Epithelial cell of alveolus of lung (primary cell): ENCODE measurements at places on chromosomes 4 and X. TPM values are rescaled to one million over a fixed set of nuclear protein-coding genes. Genes with fewer than 3 reads are reported as not detected.

PABPC1L2B gene
- not detected in 2 replicates for total RNA-seq

ARX gene
- total RNA-seq, result not detected in 2 replicates

ADH1A gene
- not detected in 2 replicates for total RNA-seq

DHRSX gene
- 41.9 and 50.1 TPM in 2 replicates for total RNA-seq

AADAT gene
- total RNA-seq, result 7.5 TPM in 2 replicates

SHROOM4 gene
- total RNA-seq, result 0.72 and 3.1 TPM in 2 replicates

SMR3B gene
- total RNA-seq, result not detected in 2 replicates

PAGE2 gene
- total RNA-seq, result not detected in 2 replicates

MAGEA12 gene
- total RNA-seq, result not detected in 2 replicates

PPID gene
- total RNA-seq, result 23.8 and 30.2 TPM in 2 replicates

PNMA5 gene
- not detected in 2 replicates for total RNA-seq

IL2RG gene
- total RNA-seq, result not detected in 2 replicates

SPIN2A gene
- total RNA-seq, result 0.16 and 0.52 TPM in 2 replicates

NOCT gene
- 6.8 and 19.0 TPM in 2 replicates for total RNA-seq

ACSL4 gene
- 89.1 and 124 TPM in 2 replicates for total RNA-seq

GAB3 gene
- total RNA-seq, result 0.40 and 1.9 TPM in 2 replicates

ADH7 gene
- total RNA-seq, result not detected in 2 replicates

GRID2 gene
- total RNA-seq, result under 0.01 and 0.08 TPM in 2 replicates

ATOH1 gene
- total RNA-seq, result not detected in 2 replicates

PHEX gene
- under 0.01 and 0.56 TPM in 2 replicates for total RNA-seq

MANBA gene
- total RNA-seq, result 19.6 and 25.3 TPM in 2 replicates

MAGEB1 gene
- not detected in 2 replicates for total RNA-seq

ENPEP gene
- 0.13 and 0.64 TPM in 2 replicates for total RNA-seq

P2RY4 gene
- total RNA-seq, result 0.13 TPM in 1 of 2 replicates, not detected in the other

SH3D19 gene
- total RNA-seq, result 11.8 and 19.8 TPM in 2 replicates

FAM47A gene
- not detected in 2 replicates for total RNA-seq

SLC10A4 gene
- total RNA-seq, result not detected in 2 replicates

SSX3 gene
- not detected in 2 replicates for total RNA-seq

MAGEA9B gene
- total RNA-seq, result not detected in 2 replicates

CHIC2 gene
- total RNA-seq, result 35.3 and 71.5 TPM in 2 replicates

LRIT3 gene
- under 0.01 TPM in 1 of 2 replicates, not detected in the other for total RNA-seq

CAPN6 gene
- total RNA-seq, result 0.13 TPM in 1 of 2 replicates, not detected in the other

KLF8 gene
- total RNA-seq, result 1.6 and 1.7 TPM in 2 replicates

ZMAT1 gene
- total RNA-seq, result not detected in 2 replicates

GPC3 gene
- 0.26 and 3.5 TPM in 2 replicates for total RNA-seq

GAR1 gene
- total RNA-seq, result 13.2 and 17.0 TPM in 2 replicates

SUPT20HL1 gene
- not detected in 2 replicates for total RNA-seq

SOX3 gene
- not detected in 2 replicates for total RNA-seq

TMPRSS11F gene
- not detected in 2 replicates for total RNA-seq

NR3C2 gene
- total RNA-seq, result 0.24 and 1.3 TPM in 2 replicates

S100P gene
- total RNA-seq, result 0.39 TPM in 1 of 2 replicates, not detected in the other

KIF4A gene
- 6.8 and 11.5 TPM in 2 replicates for total RNA-seq

CT45A10 gene
- total RNA-seq, result not detected in 2 replicates

ALAS2 gene
- total RNA-seq, result not detected in 2 replicates

SPINK2 gene
- not detected in 2 replicates for total RNA-seq
